Fibroblast of villous mesenchyme (primary cell): ENCODE measurements at places on chromosomes 5 and 9.

- DNase-seq = no peak
Measured at GRCh38 chr9:124675261-124676158, 95.6 kb downstream of the NR6A1 start.

DNA sequence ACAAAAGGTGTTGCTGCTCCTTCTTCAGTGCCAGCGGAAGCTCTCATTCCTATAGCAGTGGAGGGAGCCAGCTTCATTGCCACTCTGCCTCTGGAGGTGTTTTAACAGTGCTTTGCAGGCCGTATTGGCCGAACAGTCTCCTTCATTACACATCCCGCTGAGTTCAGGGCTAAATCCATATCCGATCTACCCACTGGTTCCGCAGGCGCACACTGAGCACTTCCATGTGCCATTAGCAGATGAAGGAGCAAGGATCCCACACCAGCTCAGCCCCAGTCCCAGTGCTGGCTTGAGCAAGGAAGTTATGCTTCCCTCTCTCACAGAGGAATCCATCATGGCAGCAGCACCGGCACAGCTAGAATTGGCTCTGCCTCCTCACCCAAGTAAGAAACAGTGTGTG lies 121.2 kb upstream of the IRX2 start:
- no peak for DNase-seq

DNA sequence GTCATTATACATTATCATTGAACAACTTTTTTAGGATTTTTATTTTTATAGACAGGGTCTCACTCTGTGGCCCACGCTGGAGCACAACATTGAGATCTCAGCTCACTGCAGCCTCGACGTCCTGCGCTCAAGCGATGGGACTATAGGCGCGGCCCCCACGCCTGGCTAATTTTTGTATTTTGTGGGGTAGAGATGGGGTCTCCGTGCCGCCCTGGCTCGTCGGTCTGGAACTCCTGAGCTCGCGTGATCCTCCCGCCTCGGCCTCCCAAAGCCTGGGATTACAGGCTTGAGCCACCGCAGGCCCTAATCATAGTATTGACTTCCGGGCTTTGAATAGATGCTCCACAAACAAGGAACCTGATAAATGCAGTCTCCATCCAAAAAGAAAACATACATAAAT lies 1.4 kb upstream of the EDF1 start:
- DNase-seq = no peak

GRCh38 chr5:6291961-6292360 lies 86.4 kb downstream of the MED10 start:
- DNase-seq = peak; percentile 2

DNA sequence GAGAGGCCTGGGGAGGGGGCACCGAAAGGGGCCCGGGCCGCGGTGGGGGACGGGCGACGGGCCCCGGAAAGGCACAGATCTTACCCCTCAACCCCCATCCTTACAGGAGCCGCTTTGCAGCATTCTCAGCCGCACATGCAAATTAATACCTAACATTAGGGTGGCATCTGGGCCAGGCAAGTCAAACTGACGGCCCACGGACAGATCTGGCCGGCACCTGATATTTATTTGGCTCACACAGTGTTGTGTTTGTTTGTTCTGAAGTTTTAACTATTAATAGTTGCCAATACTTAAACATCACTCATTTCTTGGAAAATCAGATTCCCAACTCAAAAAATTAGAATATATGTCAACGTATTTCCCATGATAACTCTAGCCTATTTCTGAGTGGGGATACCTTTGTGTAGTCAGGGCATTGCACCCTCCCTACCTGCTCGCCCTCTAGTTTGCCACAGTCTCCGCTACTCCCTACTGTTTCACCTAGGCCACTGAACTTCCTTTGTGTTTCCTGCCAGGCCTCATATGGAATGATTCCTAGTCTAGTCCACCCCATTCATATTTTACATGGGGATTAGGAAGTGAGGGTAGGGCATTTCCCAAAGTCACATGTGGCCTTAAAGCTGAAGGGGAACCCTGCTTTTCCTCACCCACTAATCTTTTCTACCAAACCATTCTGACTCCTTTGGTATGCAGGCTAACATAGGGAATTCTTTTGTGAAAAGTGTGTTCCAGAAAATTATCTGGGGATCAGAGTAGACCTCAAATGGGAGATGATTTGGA lies 71.9 kb upstream of the LARP1 start:
- DNase-seq = no peak

- no peak for DNase-seq
Measured at GRCh38 chr5:5939759-5940370, 438.5 kb downstream of the MED10 start.

DNA sequence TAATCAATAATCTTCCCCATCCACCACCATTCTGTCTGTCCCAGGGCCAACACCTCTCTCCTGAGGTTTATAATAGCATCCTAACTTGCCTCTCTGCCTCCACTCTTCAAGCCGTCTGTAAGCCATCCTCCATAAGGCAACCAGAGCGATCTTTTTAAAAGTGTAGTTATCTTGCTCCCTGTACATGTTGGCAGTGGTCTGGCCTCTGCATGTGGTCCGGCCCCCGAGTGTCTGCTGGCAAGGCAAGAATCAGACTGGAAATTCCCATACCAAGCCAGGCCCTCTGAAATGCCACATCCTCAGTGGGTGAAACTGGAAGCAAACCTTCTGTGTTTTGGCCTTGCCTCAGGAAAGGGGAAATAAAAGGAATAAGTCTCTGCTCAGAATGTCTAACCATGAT lies 17.0 kb downstream of the TTLL11 start:
- no peak for DNase-seq

DNA sequence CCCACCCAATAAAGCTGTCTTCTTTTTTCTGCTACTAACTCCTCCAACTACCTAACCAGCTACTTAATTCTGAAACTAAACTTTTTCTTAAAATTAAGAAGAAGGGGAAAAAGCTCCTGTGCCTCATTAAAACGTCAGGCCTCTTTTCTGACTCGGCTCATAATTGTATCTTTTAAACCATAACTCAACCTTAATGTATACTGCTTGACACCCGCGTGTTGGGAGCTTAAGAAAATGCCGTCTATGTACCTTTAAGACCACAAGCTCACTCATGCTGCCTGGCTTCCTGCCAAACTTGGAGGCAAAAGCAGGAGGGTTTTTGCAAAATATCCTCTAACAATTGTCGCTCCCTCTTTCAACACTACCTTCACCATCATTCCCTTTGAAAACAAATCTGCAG lies 5.0 kb downstream of the EBF1 start:
- DNase-seq = peak; percentile 87
